ENCODE measurements at places on chromosomes 12 and 14.

DNA sequence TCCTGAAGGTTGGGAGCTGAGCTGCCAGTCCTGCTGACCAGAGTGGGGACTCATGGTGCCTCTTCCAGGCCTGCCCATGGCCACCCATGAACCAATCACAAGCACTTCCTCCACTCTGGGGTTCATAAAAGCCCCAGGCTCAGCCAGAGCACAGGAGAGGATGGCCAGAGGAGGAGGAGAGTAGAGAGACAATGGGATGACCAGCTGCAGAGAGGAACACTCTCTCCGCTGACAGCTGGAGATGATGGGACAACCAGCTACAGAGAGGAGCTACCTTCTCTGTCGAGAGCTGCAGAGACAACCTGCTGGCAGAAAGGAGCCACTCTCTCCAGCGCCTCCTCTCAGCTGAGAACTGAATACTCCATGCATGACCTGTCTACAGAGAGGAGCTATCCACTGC is 886.1 kb downstream of the BCL11B start:
- no peak for DNase-seq

DNA sequence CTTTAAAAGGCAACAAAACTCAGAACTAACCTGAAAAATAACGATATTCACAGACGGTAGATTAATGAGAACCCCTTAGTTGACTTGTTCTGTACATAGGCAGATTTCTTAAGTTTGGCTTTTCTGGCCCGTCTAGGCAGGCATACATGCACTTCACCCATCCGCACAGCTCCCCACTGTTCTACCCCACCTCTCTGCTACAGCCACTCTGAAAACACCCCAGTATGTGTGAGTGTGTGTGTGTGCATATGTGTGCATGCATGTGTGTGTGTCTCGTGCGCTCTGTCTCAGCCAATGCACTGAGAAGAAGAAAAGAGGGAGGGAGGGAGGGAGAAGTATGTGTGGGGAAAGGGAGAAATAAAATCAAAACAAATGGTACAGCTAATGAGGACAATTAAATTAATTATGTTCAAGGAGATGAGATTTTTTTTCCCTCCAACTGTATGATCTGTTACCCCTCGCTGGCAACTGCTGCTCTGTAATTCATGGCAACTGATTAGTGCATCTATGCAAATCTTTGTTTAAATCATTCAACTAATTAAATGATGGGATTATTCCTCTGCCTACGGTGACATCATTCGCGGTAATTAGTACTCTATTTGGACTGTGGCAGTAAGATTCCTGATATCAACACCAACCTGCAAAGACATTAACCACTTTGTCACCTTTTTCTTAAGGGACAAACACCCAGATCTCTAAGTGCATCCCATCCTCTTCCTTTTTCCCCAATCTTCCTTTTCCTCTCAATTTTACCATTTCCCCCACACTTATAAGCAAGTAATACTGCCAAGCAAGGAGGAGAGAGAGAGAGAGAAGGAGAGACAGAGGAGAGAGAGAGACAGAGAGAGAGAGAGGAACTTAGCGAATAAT is 2.2 kb upstream of the LMO3 start:
- DNase-seq: no peak

DNA sequence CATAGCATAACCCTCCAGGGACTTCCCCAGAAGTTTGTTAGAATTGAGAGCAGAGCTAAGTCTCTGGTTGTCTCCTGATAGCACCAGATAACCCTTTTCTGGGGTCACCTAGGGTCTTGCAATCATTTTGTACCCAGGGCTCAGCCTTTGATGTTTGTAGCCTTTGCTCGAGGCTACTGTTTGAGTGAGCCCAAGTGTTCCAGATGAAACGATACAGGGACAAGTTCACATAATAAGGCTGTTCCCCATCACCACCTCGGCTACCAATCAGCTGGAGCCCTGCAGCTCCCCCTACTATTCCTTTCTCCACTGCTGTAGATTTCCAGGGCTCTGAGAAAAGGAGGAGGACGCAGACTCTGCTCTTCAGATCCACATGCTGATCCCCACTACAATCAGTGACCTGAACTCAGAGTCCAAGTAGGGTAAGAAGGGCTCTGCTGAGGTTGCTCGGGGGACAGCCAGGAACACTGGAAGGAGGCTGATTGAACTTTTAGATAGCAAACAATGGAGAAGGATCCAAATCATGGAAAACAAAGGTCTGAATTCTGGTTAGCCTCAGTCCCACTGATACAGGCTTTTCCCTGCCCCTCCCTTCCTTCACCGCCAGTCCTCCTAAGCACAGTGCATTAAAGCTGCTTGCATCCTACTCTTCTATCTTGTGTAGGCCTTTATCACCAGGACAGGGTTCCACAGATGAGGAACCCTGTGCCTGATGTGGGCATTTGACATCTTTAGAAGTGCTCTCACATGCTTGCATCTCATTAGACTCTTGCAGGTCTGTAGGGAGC is at the start of gene EDDM3A:
TSS of gene EDDM3A (plus strand) at position 317 of the 788 bp plus-strand sequence. CDS start 1,694 bp downstream, outside the sequence.
- DNase-seq: no peak

- DNase-seq: no peak
Measured at GRCh38 chr12:124028555-124028925, 55.5 kb downstream of the ZNF664 start.

DNA sequence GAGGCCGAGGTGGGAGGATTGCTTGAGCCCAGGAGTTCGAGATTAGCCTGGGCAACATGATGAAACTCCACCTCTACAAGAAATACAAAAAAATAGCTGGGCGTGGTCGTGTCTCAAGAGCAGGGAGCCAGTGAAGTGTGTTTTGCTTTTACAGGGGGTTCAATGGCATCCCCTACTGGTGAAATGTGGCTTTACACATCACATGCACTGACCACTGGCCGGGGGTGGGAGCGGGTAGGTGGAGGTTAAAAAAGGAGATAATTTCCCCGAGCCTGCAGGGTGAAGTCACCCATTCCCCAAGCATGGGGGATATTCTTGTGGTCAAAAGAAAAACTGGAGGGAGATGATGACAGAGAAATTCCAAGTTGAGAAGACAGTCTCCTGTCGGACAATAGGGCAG is 63.6 kb upstream of the PWP1 start:
- no peak for DNase-seq

DNA sequence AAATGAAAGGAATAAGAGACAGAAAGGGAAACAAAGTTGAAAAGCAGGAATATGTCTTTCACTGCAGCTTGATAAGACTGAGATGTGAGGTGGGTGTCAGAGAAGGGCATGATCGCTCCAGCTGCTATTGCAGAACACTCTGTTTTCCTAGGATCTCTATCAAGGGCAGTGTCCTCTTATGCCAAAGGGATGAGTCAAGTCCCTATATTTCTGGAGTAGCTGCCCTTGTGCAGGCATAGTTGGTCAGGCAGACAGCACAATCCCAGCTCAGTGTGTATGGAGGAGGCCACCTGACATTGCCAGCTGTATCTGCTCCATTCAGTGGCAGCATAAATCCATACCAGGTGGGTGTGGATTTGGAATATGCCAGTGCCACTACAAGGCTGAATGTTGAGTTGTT is 101.6 kb downstream of the DAD1 start:
- DNase-seq: no peak

DNA sequence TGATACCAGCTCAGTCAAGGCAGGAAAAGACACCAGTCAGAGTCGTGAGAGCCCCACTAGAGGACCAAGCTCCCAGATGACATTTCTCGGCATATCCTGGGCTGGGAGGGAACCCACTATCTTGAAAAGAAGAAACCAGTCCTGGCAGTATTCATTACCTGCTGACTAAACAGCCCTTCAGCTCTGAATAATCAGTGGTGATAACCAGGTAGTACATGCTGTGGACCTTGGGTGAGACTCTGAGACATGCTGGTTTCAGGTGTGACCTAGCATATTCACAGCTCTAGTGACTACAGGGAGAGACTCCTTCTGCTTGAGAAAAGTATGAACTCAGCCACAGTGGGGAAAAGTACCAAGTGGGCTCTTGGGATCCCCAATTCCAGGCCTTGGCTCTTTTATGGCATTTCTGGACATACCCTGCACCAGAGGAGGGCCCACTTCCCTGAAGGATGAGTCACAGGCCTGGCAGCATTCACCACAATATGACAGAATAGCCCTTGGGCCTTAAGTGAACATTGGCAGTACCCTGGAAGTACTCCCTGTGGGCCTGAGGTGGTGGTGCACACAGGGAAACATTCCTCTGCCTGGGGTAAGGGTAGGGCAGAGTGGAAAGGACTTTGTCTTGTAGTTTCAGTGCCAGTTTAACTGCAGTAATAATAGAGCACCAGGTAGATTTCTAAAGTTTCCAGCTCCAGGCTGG is 82.6 kb upstream of the SLC38A4 start:
- no peak for DNase-seq

GRCh38 chr14:61234215-61234916 is 46.8 kb downstream of the TMEM30B start:
- DNase-seq: no peak

DNA sequence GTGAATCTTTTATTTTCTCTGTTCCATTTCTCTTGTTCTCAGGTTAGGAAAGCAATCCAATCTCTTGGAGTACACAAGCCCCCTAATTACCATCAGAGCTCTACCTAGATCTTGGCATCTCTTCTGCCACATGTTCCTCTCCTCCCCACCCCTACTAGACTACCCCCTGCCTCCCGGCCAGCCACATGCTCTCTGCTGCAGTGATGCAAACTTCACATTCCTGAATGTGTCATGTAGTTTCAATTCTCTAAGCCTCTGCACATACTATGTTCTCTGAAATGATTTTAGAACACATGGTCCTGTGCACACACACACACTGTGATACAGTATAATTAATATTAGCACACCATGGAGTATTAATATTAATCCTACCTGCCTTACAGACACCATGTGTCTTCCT is 104.6 kb downstream of the EFCAB11 start:
- no peak for DNase-seq
